Fibroblast of the aortic adventitia (primary cell): ENCODE measurements at places on chromosomes 12 and 14. TPM values are rescaled to one million over a fixed set of nuclear protein-coding genes. Genes with fewer than 3 reads are reported as not detected.

MORN3 gene
- 0.63 and 3.8 TPM in 2 replicates for total RNA-seq

BCL2L14 gene
- not detected in 2 replicates for total RNA-seq

PSEN1 gene
- total RNA-seq: 36.6 and 55.0 TPM in 2 replicates

ATF1 gene
- total RNA-seq: 31.0 and 39.5 TPM in 2 replicates

TAS2R19 gene
- total RNA-seq: 6.3 and 6.5 TPM in 2 replicates

SRGAP1 gene
- 11.9 and 25.8 TPM in 2 replicates for total RNA-seq

CPNE6 gene
- not detected in 2 replicates for total RNA-seq

CISTR gene
- total RNA-seq: not detected in 2 replicates

PRIMA1 gene
- total RNA-seq: 0.08 TPM in 1 of 2 replicates, not detected in the other

LMBR1L gene
- 20.2 and 57.3 TPM in 2 replicates for total RNA-seq

CCDC38 gene
- not detected in 2 replicates for total RNA-seq

KLHL33 gene
- total RNA-seq: 0.18 and 0.65 TPM in 2 replicates

LGR5 gene
- total RNA-seq: 7.8 TPM in 1 of 2 replicates, not detected in the other

RIMBP2 gene
- 0.74 TPM in 1 of 2 replicates, not detected in the other for total RNA-seq

PTPRR gene
- total RNA-seq: 1.4 TPM in 1 of 2 replicates, not detected in the other

TAS2R8 gene
- total RNA-seq: 0.45 TPM in 1 of 2 replicates, not detected in the other

CLEC4D gene
- not detected in 2 replicates for total RNA-seq

INSM2 gene
- not detected in 2 replicates for total RNA-seq

IL31 gene
- total RNA-seq: not detected in 2 replicates

CLEC9A gene
- not detected in 2 replicates for total RNA-seq

TRIM9 gene
- 0.49 and 1.6 TPM in 2 replicates for total RNA-seq

OTOGL gene
- total RNA-seq: 0.16 and 0.27 TPM in 2 replicates

LRRC10 gene
- total RNA-seq: not detected in 2 replicates

UTP20 gene
- 25.7 and 36.1 TPM in 2 replicates for total RNA-seq

IRAK3 gene
- total RNA-seq: 20.0 and 21.4 TPM in 2 replicates

HCAR1 gene
- total RNA-seq: 1.5 and 2.2 TPM in 2 replicates

CLEC14A gene
- total RNA-seq: 0.63 and 4.5 TPM in 2 replicates

SYCP3 gene
- 0.18 and 0.82 TPM in 2 replicates for total RNA-seq

FOXG1 gene
- 0.63 TPM in 1 of 2 replicates, not detected in the other for total RNA-seq

BEST3 gene
- total RNA-seq: not detected in 2 replicates

ADAM21 gene
- total RNA-seq: 0.18 and 0.25 TPM in 2 replicates

HHIPL1 gene
- total RNA-seq: 4.4 and 5.1 TPM in 2 replicates

HOTAIR gene
- not detected in 2 replicates for total RNA-seq

SLCO1B3 gene
- total RNA-seq: not detected in 2 replicates
